Cerebellum (tissue), 4 donors: ENCODE measurements at places on chromosomes 7 and 10. TPM values are rescaled to one million over a fixed set of nuclear protein-coding genes. Genes with fewer than 3 reads are reported as not detected.

DNA sequence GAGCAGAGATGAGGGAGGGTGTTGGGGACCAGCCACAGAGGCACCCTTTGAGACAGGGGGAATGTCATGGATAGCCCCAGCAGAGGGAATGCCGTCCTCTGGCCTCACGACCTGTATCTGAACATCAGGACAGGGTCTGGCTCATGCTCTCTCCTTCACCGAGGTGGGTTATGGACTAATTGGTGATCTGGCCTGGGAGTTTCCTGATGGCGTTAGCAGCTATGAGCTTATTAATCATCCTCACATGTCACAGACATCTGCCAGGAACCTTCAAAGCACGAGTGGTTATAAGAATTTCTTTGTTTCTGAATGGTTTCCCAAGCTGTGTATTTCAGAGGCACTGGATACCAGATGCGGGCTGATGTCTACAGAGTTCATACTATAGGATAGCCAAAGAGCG is 6.9 kb downstream of the CPA4 start:
- DNase-seq: no peak

DNA sequence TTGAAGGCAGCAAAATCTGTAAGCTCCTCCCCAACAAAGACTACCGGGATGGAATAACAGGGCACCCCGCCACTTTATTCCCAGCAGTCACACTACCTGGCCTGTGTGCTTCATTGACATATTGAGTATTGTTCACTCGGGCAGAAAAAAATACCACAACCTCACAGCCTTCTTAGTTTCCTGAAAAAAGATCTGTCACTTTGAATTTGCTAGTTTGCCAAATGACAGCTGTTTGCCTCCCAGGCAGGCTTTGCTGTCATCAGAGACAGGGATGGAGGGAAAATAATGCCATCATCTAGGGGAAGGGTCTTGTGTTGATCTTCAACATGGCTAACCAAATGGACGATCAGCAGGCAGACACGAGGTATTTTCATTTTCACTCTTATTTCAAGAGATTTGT is 26.9 kb downstream of the BMPER start:
- DNase-seq: peak; percentile 42

GRCh38 chr10:44233561-44234482 is 151.1 kb downstream of the CXCL12 start:
- DNase-seq: no peak

- no peak for DNase-seq
These were observed 14.0 kb downstream of the ITPRIP start for GRCh38 chr10:104324221-104324686.

- no peak for DNase-seq
These were observed 1156.3 kb downstream of the SORCS3 start for GRCh38 chr10:105797234-105797890.

- no peak for DNase-seq
These were observed 986 bp downstream of the NRP1 start for GRCh38 chr10:33333260-33334101.

- peak; percentile 33 for DNase-seq
These were observed 57.8 kb upstream of the RAB18 start for GRCh38 chr10:27446091-27446918.

- DNase-seq: peak; percentile 47
These were observed 141.9 kb downstream of the ELFN1 start for GRCh38 chr7:1811850-1812508.

DNA sequence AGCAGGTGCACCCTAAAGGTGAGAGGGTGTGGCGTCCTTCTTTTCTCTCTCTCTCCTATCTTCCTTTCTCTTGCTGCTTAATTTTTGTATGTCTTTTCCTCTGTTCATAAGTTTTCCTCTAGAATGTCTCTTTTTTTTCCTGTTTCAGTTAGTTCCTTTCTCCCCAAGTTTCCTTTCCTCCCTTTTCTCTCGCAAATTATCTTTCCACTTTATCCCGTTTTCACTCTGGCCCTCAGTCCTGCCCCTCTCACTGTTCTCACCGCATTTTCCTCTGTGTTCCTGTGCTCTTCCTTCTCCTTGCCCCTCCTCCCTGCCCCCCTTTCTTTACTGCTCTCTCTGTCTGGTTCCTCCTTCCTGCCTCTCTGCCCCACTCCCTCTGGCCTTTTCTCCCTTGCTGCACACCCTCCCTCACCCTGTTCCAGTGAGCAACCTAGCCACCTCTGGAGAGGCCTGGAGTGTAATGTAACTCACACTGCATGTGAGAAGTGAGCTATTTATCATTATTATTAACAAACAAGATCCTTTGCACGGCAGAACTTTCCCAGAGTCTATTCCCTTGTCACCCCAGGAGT is 158.5 kb downstream of the C10orf105 start:
- DNase-seq: no peak

DNA sequence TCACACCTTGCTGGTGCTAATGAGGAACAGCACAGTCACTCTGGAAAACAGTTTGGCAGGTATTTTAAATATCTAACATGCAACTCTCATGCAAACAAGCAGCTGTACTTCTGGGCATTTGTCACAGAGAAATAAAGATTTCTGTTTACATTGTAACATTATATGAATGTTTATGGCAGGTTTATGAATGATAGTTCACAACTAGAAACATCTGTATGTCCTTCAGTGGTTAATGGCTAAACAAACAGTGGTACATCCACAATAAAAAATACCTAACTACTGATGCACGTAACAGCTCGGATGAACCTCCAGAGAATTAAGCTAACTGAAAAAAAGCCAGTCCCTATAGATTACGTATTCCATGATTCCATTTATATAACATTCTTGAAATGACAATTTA is 109.6 kb downstream of the GPR37 start:
- DNase-seq: no peak

DNA sequence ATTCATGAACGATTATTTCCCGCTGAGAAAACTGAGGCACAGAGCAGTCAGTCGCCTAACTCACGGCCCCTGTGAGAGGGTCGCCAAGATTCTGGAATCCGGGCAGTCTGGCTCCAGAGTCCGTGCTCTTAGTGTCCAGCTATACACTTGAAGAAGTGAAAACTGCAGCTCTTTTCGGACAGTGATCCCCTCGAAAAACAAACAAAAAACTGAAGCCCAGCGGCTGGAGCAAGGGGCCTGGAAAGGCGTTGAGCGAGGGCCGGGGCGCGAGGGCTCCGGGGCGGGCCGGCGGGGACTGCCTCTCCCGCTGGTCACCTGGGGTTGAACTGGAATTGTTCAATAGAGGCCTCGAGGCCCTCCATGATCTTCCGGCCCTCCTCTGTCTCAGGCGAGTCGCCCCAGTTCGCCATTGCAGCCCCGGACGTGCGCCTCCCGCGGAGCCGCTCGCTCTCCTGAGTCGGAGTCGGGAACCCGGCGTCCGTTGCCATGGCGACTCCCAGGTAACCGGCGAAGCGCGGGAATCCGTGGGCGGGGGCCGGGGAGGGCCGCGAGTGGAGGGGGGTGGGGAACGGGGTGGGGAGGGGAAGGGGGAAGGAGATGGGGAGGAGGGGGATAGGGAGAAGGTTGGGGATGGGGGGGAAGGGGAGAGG is 881 bp downstream of the C10orf67 start:
- DNase-seq: peak; percentile 30

- DNase-seq: no peak
These were observed 7.0 kb upstream of the HOXA11 start for GRCh38 chr7:27191833-27192545.

GRCh38 chr7:11170175-11170574 is 196.5 kb downstream of the PHF14 start:
- peak; percentile 44 for DNase-seq

GRCh38 chr10:6999232-6999925 is 411.5 kb downstream of the SFMBT2 start:
- no peak for DNase-seq

PAPOLB gene
- total RNA-seq: 3.9 TPM

ANKRD2 gene
- not detected for total RNA-seq

RARRES2 gene
- 4.1 TPM for total RNA-seq

AP5Z1 gene
- total RNA-seq: 14.9 TPM

CDHR1 gene
- 9.3 TPM for total RNA-seq

POLR2J2 gene
- total RNA-seq: 15.3 TPM

LRMDA gene
- 0.91 TPM for total RNA-seq

TRIM73 gene
- total RNA-seq: 8.5 TPM

LUC7L2 gene
- total RNA-seq: 55.8 TPM
